ENCODE measurements at places on chromosomes 7 and 10.

DNA sequence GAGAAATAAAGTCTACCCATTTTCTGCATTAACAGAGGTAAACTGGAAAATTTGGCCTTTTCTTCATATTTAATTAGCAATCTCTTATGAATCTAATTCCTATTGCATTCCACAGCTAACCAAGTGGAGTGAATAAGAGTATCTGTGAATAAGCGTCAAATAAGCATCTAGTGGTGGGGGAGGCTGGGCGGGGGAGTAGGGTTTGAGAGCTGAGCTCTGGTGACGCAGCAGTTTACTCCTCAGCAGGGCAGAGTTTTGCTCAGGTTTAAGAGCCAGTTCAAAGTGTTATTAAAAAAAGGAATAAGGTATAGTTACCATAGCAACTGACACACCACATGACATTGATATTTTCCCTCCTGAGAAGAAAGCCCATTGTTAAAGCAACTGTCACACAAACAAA lies 1346.8 kb upstream of the CELF2 start:
- DNase-seq: no peak

DNA sequence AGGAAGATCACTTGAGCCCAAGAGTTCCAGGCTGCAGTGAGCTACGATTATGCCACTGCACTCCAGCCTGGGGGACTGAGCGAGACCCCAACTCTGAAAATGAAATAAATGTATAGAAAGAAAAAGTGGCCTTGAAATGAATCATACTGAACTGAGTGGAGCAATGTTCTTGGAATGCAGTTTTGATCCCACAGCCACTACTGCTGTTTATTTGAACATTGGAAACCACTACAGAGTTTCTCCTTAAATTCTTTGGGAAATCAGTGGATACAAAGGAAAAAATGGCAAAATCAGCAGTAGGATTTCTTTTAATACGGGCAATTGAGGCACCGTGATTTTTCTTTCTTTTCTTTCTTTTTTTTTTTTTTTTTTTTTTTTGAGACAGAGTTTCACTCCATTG lies 637.4 kb downstream of the GALNT17 start:
- DNase-seq: no peak

DNA sequence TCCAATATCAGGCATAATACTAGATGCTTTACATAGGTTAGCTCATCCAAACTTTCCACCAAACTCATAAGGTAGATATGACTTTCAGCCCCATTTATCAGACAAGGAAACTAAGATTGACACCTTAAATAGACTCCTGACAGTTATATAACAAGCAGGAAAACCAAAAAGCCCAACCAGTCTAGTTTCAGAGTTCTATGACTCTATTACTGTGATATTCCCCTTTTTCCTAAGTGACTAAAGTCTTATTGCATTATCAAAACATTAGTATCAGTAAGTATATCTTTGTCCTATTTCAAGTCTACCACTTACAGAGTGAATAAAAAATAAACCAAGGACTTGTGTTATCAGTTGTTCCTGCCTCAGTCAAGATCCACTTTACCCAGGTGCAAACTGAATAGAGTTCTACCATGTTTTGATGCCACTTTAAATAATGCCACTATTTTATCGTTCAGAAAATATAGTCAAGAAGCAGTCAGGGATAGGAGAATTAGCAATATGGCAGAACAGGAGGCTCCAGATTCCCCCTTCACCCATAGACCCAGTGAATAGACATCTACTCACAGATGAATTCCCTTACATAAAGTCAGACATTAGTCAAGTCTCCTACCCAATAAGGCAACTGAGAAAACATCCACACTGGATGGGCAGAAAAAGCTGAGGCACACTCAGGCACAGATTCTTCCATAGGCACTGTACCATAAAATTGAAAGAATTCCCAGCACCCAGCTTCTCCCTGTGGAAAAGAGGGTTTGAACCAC lies 74.1 kb downstream of the CRPPA start:
- DNase-seq: no peak

DNA sequence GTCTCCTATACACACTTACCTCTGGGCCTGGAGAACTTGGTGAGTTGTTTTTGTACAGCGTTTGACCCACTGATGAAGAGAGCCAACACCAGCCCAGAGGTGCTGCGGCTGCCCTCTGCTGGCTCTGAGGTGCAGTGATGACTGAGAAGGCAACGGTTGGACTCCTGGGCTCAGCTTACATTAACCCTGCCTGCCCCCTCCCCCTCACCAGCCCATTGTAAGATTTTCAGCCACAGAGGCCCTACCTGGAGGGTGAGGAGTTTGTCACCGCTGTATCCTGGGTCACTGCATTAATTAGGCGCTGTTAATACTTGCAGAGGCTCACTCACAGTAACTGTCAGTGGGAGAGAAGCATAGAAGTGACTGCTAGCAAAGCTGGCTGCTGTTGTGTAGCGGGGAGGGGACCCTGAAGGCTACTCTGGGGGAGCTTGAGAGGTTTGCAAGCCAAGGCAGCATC lies 19.0 kb upstream of the ANKRD2 start:
- DNase-seq: peak; percentile 49

- no peak for DNase-seq
Measured at GRCh38 chr7:111011520-111011919, 79.4 kb upstream of the LRRN3 start.

- no peak for DNase-seq
Measured at GRCh38 chr10:80122746-80123145, 9.8 kb upstream of the PLAC9 start.

GRCh38 chr10:16893664-16894063 lies 76.4 kb upstream of the RSU1 start:
- DNase-seq: no peak

GRCh38 chr7:128197589-128197988 lies 43.5 kb upstream of the LEP start:
- DNase-seq: no peak

GRCh38 chr10:43053825-43054224 lies 23.0 kb upstream of the RET start:
- DNase-seq: no peak

DNA sequence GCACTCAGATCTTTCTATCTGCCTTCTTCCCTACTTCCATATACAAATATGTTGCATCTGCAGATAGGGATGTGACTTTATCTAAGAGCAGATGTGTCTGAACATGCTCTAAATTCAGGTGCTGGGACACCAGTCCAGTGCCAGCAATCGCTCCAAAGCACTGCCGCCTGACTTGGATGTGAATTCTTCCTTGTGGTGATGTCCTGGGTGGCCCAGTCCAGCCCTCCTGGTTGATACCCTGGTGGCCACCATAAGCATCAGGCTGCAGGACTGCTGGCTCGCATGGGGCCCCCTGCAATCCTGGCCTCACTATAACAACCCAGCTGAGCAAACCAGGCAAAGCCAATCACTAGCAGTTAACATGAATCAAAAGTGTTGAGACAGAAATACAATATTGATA lies 149.2 kb upstream of the PDE1C start:
- no peak for DNase-seq

- no peak for DNase-seq
Measured at GRCh38 chr7:45268013-45268412, 110.4 kb downstream of the RAMP3 start.

GRCh38 chr10:101287997-101288635 lies 58.9 kb upstream of the LBX1 start:
- DNase-seq: peak; percentile 17

GRCh38 chr7:23712368-23713284 lies 2.6 kb downstream of the STK31 start:
- no peak for DNase-seq

DNA sequence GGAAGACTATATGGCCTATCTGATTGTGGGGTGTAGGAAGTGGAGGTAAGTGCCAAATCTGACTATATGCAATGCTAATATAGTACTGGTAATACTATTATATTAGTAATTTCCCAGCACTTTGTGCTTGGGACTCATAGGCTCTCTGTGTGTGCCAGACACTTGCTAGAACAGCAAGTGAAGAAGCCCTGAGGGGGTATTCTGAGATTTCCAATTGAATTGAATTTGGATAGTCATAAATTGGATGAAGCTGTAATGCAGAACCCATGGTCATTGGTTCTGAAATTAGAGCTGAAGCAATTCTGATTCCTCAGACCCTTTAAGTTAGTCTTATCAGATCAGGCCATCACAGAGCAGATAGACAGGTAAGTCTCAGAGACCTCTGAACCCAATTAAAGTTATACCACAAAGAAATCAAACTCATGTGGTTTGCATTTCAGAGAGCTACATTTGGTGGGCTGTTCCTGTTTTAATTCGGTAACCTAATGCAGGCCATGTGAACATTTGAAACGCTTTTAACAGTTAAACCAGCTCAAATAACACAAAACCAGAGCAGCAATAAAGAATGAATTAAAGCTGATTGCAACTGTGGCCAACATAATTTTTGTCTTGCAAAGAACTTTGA lies 179.5 kb downstream of the CREB5 start:
- DNase-seq: no peak

DNA sequence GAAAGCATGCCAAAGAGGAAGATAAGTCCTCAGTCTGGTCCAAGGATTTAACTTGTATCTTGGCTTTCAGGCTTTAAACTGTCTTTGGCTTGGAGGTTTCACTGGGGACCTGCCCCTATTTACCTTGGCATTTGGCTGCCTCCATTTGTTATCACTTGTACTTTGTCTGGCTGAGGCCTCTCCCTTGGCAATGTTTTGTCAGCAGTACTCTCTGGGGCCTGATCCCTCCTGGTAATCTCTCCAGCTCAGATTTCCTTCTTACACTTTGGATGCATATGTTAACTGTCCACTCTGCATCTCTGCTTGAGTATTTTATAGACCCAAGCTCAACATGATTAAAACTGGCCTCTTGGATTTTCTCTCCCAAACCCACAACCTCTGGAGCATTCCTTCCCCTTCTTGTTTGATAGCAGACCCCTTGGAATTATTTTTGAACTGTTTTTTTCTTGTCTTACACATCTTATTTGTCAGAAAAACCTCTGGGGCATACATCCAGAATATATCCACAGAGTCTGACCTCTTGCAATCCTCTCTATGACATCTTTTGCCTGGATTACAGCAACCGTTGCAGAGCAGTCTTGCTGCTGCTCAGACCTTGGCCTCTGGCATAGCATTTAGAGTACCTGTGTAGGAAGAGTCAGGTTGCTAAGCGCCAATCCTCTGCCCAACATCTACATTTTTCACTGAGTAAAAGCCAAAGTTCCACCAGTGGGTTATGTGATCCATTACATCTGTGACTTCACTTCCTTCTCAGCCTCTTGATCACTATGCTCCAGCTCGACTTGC lies 35.2 kb downstream of the ZNF487 start:
- DNase-seq: no peak

DNA sequence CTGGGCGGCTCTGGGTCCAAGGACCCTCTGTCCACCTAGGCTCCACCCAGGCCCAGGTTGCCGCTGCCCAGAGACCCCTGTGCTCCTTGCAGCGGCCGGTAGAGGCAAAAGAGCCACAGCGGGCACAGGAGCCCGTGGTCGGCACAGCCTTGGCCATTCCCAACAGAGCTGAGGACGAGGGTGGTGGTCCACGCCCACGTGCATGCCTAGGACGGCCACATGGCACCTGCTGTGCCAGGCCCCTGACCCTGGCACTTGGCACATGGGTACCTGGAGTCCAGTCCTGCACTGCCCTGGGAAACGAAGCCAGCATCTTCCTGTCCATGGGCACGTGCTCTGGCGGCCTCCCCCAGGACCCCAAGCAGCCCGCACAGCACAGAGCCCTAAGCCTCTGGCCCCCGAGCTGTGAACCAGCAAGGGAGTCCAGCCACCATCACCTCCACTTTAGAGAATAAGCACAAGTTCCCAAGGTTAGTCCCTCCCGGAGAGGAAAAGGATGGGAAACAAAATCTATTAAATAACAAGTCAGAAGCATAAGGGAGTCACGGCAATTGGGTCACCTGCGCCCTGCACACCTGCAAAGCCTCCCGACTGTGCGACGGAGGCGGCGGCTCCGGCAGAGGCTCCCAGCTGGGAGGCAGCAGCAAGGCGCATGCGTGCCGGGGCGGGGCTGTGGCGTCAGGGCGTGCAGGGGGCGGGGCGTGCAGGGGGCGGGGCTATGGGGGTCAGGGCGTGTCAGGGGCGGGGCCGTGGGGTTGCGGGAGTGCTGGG lies 59.1 kb downstream of the STK32C start:
- no peak for DNase-seq

GRCh38 chr7:29342761-29343160 lies 148.2 kb downstream of the CHN2 start:
- no peak for DNase-seq

- no peak for DNase-seq
Measured at GRCh38 chr10:79024720-79025198, 44.0 kb upstream of the ZMIZ1 start.

GRCh38 chr10:93813507-93814465 lies 56.0 kb downstream of the LGI1 start:
- no peak for DNase-seq

- DNase-seq: no peak
Measured at GRCh38 chr10:31582365-31583052, 263.5 kb downstream of the ZEB1 start.

DNA sequence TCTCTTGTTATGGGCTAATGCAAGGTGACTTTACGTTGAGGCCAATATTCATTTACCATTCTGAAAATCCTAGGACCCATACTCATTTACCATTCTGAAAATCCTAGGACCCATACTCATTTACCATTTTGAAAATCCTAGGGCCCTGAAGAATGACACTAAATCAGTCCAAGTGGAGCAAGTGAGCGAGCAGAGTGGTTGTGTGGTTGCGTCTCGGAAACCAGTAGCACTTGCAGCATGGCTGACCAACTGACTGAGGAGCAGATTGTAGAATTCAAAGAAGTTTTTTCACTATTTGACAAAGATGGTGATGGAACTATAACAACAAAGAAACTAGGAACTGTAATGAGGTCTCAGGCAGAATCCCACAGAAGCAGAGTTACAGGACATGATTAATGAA lies 6.9 kb downstream of the SAR1A start:
- no peak for DNase-seq

DNA sequence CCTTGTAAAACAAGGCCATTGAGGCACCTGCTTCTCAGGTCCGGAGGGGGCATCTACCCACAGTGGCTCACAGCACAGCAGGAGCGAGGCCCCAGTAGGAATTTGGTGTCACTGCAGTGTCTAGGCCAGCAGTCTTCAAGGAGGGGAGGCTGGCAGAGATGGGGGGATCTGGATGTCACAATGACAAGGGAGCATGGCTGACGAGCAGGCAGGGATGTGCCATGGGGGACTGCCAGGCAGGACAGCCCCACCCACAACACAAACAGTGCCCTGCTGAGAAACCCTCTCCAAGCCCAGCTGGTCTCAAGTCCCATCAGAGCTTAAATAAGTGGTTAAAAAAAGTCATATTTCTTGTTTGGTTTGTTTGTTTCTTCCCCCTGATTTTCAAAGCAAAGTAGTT lies 121.0 kb upstream of the ZNF716 start:
- no peak for DNase-seq

DNA sequence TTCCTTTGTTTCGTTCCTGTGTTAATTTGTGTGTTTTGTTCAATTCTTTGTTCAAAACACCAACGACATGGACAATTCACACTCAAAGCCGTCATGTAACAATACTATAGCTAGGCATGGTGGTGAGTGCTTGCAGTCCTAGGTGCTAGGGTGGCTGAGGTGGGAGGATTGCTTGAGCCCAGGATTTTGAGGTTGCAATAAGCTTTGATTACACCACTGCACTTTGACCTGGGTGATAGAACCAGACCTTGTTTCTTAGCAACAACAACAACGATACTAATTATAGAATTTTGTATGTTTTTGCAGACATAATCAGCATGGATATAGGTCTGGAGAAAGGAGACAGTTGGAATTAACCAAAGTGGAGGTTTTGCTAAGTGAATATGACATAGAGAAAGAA lies 936.2 kb downstream of the PCDH15 start:
- DNase-seq: no peak

All from nucleus accumbens (tissue), 56 donors.